ENCODE measurements at places on chromosomes 13 and 19.

DNA sequence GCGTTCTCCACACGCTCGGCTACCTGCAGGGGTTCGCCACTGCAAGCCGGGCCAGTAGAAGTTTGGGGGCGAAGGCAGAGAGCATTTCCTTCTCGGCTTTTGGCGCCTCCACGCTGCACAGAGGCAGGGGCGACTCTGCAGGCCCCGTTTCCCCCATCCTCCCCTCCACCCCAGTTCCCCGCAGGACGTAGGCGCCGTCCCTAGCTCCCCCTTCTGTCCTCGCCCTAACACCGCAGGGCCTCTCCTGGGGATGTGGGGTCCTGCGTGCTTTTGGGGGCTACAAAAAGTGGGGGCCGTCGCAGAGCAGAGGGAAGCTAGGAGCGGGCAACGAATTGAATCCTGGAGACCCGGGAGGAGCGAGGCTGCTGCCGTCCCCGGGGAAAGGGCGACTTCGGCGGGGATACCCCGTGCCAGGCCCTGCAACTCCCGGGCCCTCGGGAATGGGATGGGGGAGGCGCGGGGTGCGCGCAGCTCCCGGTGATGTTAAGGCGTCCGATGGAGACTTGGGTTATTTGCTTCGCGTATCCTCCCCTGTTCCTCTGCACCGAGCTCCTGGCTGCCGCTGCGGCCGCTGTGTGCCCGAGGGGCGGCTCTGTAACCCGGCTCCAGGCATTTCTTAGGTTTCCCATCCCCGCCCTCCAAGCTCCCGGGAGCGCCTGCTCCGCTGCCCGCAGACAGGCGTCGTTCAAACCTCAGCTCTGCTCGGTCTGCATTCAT, 255.9 kb upstream of the SOX21 start:
- DNase-seq, result peak; percentile 37

DNA sequence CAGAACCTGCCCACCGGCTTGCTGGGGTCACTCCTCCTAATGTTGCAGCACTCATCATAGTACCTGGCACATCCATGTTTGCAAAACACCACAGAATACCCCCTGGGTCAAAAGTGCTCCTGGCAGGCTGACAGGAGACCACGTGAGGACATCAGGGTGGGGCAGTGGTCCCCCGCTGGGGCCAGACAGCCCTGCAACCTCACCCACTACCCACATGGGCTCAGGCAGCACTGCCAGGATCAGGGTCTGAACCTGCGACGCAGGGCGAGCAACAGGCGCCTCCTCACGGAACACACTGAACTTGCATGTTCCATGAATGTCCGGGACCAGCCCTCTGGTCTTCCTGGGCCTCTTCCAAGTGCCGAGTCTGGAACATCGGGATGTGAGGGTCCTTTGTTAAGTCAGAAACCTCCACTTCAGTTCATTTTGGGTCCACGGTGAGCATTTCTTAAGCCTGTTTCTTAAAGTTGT, 1.4 kb upstream of the SLC7A9 start:
- DNase-seq, result no peak

GRCh38 chr19:31910224-31910623, 435.2 kb upstream of the ZNF507 start:
- no peak for DNase-seq

DNA sequence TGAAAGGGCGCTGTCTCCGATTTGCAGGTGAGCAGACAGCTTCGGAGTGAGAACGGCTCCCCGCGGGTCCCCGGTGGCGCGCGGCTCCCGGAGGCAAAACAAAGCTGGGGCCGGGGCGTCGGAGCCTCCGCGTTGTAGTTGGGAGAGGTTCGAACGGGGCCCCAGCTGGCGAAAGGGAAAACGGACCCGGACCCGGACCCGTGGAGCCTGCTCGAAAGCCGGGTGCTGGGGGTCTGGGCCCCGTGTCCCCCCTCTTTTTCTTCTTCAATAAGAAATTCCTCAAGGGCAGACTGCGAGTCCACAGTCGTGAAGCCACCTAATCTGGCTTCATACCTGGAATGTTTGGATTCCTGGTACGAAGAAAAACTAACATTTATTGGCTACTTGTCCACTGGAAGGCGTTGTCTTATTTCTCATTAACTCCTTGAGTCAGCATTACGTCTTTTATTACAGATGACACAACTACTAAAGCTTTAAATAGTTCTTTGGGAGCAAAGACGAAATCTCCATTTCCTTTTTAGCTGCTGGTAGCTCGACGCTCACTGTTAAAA, 632 bp upstream of the MTIF3 start:
- peak; percentile 54 for DNase-seq

DNA sequence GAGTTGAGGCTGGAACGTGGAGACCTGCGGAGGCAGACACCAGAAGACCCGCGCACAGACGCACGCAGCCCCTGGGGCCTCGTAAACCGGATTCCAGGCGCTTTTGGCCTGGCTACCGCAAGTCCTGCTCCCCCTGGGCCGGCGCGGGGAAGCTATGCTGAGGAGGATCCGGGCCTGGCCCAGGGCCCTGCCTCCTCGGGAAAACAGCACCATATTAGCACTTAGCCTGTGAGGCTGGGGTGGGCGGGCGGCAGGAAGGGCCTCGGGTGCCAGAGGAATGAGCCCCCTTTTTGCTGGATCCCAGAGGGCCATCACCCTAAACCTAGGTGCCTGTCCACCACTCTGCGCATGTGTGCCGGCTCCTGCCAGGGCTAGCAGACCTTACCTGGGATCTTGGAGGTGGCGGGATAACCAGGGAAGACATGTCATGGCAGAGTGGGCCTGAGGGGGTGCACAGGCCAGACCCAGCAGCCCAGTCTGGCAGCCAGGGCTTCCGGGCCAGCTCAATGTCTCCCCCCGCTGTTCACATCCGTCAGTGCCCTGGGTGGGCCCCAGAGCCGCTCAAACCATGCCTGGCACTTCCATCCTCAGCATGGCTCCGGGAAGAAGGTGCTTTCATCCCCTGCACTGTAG, 7.3 kb downstream of the ELOF1 start:
- no peak for DNase-seq

GRCh38 chr13:72788831-72789230, 6.9 kb downstream of the PIBF1 start:
- DNase-seq, result no peak

- DNase-seq, result peak; percentile 15
Measured at GRCh38 chr13:75365724-75366173, 116.2 kb downstream of the TBC1D4 start.

GRCh38 chr19:8302357-8302691, 5.8 kb downstream of the CD320 start:
- peak; percentile 42 for DNase-seq

GRCh38 chr13:83327091-83327490, 555.2 kb downstream of the SLITRK1 start:
- DNase-seq, result no peak

GRCh38 chr19:50667759-50668231, 18.6 kb downstream of the C19orf81 start:
- DNase-seq, result no peak

DNA sequence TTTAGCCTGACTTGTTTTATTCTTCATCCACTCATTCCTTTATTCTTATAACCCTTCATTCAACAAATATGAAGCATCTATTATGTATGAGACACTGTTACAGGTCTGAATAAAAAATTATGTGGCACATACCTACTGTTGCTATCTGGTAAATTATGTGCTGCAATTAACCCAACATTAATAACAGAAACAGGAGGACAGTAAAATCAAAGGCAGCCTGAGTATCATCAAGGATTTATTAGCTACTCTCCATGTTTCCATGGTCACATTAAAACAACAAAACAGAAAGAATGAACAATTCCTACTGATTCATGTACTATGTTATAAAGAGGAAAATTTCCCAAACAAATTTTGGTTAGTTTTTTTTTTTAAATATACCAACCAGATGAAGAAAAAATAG, 43.9 kb downstream of the RAP2A start:
- no peak for DNase-seq

DNA sequence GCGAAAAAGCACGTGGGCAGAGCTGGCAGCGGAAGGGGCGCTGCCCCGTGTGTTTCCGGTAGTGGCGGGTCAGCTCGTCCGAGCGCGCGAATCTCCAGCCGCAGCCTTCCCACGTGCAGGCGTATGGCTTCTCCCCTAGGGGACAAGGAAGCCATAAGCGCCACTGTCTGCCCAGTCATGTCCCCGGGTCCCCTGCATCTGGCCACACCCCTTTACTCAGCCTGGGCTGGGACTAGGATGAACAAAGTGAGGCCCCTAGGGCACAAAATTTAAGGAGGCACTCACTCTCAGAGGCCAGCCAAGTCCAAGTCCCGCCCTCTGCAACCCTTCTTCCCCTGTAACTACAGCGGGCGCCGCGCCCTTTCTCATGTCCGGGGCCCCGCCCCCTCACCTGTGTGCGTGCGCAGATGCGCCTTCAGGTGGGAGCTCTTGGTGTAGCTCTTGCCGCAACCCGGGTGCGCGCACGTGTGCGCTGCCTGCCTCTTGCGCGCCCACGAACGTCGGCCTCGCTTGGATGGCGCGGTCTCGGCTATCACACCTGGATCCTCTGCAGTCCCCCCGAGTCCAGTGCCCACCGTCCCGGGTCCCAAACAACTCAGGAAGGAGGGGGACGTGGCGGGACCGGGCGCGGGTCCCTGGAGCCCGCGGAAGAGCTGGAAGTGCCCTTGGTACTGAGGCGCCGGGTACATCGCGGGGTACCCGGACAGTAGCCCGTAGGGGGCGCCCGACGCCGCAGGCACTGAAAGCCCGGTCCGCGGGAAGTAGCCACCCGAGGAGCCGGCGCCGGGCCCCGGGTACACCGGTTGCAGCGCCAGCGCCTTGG, 1.9 kb downstream of the KLF1 start:
- DNase-seq, result peak; percentile 95

GRCh38 chr19:50974702-50975556, 5.5 kb upstream of the KLK6 start:
- no peak for DNase-seq

DNA sequence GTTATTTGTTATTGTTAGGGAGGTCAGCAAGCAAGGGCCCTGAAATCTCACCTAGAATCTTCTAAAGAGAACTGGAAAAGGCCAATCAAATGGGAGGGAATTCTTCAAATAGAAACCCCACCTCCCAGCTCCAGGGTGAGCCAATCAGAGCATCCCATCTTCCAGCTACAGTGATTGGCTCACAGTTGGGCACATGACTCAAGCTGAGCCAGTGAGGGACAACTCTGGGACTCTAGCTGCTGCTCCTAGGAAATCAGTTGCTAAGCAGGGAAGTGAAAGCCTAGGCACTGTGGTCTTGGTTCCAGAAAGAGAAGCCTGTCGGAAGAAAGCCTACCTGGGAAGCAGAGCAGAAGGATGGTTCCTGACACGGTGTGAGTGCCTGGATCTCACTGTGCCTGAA, 13.4 kb downstream of the TM6SF2 start:
- DNase-seq, result peak; percentile 53

DNA sequence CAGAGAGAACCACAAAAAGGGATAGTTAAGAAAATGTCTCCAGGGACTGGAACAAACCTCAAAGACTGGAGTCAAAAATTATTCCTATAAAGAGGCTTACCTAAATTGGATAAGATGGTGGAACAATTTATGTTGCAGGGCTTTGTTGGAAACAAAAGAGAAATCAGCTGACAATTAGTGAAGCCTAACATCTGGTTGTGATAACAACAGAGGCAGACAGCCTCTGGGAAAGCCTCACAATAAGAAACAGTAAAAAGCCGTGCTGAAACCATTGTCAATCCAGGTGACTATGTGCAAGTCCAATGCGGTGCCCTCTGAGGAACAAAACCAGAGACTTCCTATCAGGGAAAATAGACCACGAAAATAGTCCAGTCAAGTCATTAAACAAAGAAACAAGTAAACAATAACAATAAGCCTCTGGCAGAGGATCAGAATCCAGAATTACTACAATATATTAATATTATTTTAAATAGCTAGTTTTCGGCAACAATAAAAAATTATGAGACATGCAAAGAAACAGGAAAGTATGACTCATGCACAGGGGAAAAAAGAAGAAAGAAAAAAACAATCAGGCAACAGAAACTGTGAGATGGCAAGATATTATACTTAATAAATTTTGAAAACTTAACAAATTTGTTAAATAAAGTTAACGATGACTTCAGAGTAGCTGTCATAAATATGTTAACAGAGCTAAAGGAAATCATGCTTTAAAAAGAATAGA, 99.7 kb upstream of the RXFP2 start:
- DNase-seq, result no peak

DNA sequence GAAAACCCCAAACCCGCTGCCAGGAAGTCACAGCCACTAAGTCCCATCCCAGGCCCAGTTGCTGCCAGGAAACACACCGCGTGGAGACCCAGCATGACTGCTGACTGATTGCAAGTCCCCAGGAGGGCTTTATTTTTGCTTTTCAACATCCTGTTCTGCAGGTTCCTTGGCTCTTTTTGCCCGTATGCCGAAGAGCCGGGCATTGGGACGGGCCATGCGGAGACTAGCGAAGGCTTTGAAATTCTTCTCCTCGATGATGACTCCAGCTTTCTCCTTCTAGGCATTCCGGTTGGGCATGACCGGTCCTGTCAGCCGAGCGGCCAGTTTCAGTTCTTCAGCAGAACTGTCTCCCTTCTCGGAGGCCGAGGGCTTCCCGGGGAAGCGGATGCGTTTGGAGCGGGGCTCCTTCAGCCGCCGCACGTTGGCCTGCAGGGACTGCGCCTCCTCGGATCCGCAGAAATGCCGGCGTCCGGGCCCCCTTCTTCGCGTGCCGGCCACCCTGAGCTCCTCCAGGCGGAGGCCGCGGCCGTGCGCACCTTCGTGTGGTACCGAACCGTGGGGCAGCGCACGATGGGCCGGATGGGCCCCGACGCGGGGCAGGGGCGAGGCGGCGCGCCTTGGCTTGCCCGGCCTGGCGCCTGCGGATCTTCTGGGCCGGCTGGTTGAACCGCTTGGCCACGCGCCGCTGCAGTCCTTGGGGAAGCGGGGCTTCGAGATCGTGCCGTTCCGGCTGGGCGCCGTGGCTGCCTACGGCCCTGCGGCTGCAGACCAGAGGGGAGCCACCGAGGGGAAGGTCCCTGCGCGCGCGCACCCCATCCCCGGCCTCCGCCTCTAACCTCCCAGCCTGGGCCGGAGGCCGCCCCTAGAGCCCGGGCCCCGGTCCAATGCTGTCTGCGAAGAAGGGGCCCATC, 15.2 kb downstream of the ZSCAN5C start:
- DNase-seq, result peak; percentile 47

GRCh38 chr13:43448605-43449336, 338.0 kb downstream of the ENOX1 start:
- no peak for DNase-seq

GRCh38 chr13:65260946-65261891, 1968.9 kb downstream of the PCDH9 start:
- DNase-seq, result peak; percentile 72

GRCh38 chr13:21077788-21078353, 16.5 kb upstream of the LATS2 start:
- DNase-seq, result no peak

DNA sequence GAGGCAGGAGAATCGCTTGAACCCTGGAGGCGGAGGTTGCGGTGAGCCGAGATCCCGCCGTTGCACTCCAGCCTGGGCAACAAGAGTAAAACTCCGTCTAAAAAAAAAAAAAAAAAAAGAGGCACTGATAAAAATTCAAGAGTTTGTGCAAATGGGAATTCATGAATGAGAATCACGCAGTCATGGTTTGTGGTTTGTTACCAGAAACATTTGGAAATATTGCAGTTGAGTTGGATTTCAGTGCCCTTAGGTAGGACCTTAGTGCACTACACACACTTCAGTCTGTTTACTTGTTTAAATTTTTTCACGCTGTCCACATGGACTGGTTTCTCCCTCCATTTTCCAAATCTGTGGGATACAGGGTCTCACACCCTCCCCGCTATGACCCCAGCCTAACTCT, 28.4 kb downstream of the ZNF844 start:
- DNase-seq, result peak; percentile 52

- DNase-seq, result no peak
Measured at GRCh38 chr13:66875264-66875663, 354.9 kb downstream of the PCDH9 start.
